ENCODE measurements at places on chromosomes 3 and 15.

DNA sequence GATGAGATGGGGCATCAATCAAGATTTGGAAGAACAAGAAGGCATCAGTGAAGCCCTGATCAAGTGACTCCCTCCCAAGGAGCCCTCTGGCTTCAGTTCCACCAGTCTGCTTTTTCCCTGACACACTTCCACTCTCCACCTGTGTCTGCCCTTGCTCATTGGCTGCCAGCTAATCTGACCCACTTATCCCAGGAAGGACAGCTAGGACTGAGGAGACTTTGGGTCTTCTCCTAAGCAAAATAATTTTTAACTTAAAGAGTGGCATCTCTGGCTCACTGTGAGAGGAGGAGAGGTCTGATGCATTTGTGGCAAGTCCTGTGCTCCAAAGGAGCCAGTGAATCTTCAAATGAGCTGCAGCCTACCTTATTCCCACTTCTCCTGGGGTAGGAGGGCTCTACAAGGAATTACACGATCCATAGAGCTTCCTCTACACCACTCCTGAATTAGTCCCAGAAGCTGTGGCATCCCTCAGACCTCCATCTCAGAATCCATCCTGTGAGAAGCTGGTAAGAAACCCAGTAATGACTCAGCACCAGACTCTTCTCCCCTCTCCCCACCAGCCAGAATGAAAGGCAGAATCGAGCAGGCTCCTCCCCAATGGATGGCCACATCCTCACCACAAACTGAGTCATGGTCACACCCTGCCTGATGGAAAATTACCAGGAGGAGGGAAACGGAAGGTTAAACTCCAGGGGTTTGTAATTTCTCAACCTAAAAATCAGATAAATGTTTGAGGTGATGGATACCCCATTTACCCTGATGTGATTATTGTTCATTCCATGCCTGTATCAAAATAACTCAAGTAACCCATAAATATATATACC lies 6.3 kb upstream of the PKM start:
- peak; percentile 94 for DNase-seq

DNA sequence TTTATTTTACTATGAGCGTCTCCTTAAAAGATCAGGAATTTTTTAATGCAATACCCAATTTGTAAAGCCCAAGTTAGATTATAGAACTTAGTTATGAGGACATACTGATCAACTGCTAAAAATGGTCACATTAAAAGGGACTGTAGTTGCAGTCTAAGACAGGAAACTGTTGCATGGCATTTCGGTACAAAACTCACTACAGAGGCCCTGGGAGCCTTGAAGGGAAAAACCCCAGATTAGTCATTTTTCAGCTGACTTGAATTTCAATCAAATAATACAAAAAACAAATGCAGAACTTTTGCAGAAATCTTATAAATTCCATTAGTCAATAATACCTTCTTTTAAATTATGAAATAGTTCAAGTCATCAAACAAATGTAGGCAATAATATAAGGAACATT lies 6.9 kb upstream of the PTX3 start:
- no peak for DNase-seq

DNA sequence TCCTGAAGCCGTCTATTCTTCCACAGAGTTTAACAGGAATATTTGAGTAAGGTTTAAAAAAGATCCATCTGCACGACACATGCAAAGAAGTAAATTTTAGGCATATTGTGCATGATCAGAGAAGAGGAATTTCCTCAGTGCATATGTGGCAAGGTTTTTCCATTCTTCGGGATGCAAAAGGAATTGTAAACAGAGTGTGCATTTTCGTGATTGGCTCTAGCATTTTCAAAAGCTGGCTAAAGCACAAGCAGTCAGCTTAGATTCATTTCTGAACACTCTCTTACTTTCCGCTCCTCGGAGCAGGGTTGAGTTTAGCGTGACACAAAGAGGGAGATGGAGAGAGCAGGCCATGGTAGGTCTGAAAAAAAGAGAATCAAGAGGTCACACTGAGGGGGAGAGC lies 128.2 kb downstream of the ADAMTS9 start:
- no peak for DNase-seq

GRCh38 chr3:112627919-112628466 lies 12.9 kb downstream of the CCDC80 start:
- DNase-seq: no peak

DNA sequence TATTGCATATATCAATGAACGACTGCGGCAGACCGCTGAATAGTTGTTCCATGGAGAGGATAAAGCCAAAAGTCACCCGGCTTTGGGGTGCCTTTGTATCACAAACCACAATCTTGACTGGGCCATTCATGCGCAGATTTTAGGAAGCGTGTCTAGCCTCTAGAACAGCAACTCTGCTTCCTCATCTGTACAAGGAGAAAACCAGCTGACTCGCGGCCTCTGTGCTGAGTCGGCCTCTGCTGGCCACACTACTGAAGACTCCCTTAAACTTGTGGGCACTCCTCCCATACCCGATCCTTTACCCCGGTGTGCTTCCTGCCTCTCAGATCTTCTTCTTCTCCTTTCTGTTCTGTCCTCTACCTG lies 872 bp downstream of the DLEC1 start:
- no peak for DNase-seq

DNA sequence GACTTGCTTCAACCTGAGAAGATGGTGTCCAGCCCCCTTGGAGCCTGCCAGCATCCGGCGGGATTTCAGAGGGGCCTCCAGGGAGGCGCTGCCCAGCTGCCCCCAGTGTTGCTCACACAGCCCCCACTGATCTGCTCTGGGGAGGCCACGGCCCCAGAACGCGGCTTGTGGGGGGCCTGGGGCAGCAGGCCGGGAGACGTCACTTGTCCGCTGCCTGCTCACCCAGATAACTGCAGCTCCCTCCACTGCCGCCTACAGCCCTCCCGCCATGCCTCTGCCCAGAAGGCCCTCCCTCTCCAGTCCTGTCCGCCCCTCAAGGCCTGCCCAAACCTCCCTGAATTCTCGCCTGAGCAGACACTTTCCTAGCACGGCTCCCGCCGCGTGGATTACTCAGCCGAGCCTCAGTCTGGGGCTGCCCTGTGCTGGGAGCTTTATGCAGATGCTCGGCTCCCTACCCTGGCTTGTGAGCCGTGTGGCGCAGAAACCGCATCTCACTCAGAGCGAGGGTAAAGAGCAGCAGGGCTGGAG lies 17.2 kb upstream of the ADIPOQ start:
- DNase-seq: no peak

Measured in AG04449 (cell line).